ENCODE measurements at places on chromosomes 2 and 18.

GRCh38 chr2:112722816-112723546 lies 2.2 kb downstream of the NT5DC4 start:
- DNase-seq, result no peak

DNA sequence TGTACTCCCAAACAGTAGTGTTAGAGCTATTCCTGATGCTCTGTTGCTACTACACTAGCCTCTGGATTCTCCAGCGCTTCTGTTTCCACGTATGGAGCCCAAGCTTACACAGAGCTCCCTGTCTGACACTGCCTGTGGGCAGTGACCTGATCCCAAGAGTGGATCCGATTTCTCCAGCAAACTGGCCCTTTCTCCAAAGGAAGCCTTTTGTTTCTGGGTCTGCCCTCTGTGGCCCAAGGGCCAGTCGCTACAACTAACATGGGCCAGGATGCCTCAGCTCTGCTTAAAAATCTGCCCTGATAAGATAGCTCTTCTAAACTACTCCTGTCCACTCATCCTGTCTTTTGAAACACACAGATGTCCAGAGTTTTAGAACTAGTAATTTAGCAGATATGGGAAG lies 172.6 kb upstream of the NRP2 start:
- DNase-seq, result no peak

DNA sequence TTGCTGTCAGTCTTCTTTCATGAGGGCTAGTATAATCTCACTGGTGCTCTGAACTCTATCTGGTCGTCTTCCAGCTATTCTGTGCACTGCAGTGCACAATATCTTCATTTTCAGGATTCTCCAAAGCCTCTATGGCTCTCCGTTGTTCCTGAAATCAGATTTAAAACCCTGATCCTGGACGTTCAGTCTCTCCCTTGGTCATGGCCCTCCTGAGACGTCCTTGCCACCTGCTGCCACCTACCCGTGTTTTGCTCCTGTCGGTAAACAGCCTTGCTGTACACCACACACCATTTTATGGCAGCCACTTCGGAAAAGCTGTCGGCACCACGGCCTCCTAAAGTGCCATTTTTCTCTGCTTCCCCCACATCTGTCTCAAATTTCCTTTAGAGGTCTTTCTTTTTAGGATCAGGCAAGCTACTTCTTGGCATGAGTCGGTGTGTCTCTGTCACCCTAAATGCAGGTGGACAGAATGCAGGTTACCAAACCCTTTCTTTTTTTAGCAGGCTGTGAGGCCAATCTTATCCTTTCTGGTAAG lies 170.0 kb downstream of the HRH4 start:
- DNase-seq, result no peak

DNA sequence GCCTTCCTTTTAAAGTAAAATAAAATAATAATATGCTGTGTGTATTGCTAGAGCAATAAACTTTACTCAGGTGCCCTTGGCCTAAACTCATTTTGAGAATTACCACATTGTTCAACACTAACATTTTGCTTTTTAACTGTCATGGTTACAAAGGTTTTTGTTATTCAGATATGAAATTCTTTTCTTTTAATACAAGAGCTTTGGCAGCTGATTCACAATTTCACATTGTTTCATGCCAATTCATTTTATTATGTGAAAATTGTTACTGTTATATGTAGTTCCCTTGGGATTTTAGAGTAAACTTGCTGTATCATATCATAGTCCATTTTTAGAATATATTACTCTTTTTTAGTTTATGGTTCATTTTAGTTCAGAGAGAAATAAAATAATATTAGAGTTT lies 65.8 kb upstream of the ZNF804A start:
- DNase-seq, result no peak

- DNase-seq, result no peak
Measured at GRCh38 chr2:126652323-126652891, 3.6 kb upstream of the GYPC start.

Measured in DMS 273 treated with DMSO at 0.1 percent for 48 hours (cell line).